Frontal cortex (tissue), 4 donors: ENCODE measurements at places on chromosomes 3 and 15. TPM values are rescaled to one million over a fixed set of nuclear protein-coding genes. Genes with fewer than 3 reads are reported as not detected.

GRCh38 chr3:181564222-181564621 is 147.5 kb upstream of the SOX2 start:
- DNase-seq = no peak

DNA sequence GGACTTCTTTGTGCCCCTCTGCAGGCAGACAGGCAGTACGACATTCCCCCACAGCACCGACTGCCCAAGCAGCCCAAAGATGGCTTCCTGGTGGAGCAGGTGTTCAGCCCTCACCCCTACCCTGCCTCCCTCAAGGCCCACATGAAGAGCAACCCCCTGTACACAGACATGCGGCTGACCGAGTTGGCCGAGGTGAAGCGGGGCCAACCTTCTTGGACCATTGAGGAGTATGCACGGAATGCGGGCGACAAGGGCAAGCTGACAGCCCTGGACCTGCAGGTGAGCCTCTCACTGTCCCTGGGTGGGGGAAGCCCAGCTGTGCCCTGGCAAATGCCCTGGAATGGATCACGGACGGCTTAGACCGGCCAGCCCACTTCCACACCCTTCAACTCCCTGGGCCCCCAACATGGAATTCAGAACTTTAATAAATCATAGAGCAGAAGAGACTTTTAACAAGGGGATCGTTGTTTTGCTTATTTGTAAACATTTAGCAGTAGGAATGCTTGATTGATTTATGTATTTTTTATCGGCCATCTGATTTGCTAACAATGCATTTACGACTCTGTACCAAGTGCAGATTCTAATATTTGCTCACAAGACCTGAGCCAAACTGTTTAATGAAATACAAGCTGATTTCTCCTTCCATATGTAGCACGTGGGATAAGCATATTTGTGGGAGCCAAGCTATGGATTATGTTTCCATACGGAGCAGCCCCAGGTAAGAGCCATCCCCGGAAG is 31.1 kb downstream of the MINAR1 start:
- no peak for DNase-seq

- DNase-seq = no peak
These were observed 443.0 kb upstream of the ADAMTS9 start for GRCh38 chr3:65130782-65131181.

The SLC9C1 gene
- 0.41 TPM for total RNA-seq

DNA sequence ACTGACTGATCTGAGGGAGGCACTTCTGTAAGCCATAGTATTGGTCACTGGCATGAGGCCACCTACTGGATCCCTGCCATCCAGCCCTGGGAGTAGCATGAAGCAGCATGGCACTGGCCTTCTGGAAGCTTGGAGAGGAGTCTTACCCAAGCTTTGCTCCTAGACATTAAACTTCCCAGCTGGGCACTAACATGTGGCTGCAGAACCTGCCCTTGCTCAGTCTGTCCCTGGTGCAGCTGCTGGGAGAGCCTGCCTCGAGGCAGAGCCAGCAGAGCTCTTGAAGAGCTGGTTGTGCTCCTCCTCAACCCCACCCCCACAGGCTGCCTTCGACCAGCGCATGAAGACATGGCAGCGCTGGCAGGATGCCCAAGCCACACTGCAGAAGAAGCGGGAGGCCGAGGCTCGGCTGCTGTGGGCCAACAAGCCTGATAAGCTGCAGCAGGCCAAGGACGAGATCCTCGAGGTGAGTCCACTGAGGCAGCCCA is 17.1 kb upstream of the SNX22 start:
- no peak for DNase-seq

DNA sequence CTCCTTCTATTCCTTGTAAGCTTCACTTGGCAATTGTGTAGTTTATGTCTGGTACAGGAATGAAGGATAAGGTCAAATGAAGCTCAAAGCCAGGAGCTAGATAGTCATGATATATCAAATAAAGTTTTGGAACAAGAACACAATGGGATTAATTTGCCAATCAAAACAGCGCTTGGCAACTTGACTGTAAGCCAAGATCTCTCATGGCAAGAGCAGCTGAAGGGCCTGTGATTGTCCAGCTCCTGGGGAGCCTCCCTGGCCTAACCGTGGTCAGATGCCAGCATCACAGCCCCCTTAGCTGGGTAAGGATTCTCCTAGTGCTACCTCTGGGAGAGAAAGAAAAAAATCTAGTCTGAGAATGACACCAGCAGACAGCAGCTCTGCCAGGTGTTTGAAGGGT is 97.2 kb downstream of the LIPC start:
- DNase-seq = no peak

DNA sequence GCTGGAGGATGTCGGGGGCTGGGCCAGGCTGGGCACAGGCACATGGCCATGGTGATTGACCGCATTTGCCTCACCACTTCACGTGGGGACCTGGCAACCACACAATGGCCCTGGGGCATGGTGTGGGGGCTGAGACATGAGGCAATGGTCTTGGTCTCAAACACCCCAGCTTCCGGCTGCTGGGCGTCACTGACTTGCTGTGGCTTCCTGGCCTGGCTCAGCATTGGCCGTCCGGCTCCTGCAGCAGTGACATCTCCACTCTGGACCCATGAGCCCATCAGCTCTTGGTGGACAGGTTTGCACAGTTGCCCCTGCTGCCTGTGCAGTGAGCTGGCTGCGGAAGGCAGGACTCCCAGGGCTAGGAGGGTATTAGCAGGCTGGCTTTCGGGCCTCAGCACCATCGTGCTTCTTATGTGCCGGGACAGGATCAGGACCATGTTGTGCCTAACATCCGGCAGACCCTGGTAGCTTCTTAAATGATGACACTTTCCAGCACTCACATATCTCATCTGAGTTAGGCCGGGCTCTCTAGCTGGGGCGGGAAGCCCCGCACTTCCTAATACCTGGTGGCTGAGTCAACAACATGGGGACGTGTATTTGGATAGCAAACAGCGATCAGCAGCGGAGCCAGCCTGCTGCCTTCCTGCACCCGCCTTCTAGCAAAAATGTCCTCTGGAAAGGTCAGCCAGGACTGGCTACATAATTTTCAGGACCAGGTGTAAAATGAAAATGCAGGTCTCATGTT is 34.1 kb downstream of the ZNF710 start:
- no peak for DNase-seq

The SOX14 gene
- not detected for total RNA-seq

DNA sequence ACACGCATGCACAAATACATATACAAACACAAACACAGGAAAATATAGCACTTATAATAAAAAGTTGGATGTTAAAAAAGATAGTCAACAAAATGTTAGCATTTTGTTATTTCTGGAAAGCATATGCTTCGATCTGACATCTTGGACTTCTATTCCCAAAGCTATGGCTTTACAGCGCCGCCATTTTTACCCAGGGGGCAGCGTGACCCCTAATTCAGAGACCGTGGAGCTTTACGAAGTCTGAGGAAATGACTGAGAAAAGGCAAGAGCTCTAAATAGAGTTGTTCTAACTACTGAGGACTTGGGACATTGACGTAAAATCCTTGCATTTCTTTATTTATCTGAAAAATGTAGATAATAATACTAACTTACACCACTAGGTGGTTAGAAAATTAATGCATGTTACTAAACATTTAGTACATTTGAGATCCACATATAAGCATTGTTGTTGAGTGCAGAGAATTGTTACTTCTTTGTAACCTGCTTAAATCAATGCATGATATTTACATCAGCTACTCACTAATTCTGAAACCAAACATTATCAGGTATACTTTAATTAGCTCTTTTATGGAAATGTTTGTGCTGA is 155.4 kb downstream of the TP63 start:
- no peak for DNase-seq

DNA sequence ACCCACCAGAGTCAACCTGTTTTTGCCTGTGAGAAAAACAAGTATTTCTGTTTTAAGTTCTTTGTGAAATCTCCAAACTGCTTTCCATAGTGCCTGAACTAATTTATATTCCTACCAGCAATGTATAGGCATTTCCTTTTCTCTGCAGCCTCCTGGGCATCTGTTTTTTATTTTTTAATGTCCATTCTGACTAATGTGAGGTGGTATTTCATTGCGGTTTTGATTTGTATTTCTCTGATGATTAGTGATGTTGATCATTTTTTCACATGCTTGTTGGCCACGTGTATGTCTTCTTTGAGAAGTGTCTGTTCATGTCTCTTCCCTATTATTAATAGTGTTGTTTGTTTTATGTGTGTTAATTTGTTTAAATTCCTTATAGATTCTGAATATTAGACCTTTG is 820.5 kb downstream of the MCTP2 start:
- no peak for DNase-seq
